ENCODE measurements at places on chromosomes 4 and X.

DNA sequence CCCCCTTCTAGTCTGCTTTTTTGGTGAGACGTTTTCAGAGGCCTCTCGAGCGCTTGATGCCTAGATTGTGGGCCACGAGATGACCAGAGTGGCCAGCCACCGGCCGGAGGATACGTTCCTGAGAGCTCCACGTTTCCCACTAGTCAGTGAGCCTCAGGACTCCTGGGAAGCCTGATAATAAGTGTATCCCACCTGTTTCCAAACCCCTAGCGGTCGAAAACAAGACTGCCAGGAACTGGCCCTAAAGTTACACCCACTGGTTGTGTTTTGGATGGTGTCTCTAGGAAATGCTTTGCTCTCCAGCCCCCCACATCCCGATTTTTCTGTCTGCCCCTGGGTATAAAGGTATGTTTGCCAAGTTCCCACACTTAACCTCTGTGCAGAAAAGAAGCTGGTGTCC is 4.6 kb upstream of the RS1 start:
- no peak for DNase-seq

DNA sequence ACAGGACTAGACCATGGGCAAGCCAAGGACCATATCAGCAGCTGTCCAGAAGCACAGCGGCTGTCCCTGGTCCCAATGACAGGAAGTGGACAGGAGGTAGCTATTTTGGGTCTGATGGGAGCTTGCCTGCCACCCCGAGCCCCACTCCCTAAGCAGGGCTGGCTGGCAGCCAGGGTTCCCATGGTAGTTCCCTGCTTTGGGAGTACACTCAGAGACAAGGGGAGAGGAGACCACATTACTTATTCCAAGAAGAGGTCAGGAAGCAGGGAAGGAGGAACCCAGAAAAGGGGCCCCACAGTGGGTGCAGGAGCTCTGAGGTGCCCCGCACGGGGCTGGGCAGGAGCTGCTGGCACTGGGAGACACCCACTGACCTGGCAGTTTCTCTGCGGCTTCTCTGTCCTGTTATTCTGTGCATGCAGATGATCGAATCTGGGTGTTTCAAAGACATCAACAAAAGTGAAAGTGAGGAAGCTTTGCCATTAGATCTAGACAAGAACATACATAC is 36.3 kb downstream of the HTT-AS start:
- DNase-seq, result no peak

- DNase-seq, result no peak
These were observed 306.8 kb upstream of the FAM241A start for GRCh38 chr4:111838406-111838930.

DNA sequence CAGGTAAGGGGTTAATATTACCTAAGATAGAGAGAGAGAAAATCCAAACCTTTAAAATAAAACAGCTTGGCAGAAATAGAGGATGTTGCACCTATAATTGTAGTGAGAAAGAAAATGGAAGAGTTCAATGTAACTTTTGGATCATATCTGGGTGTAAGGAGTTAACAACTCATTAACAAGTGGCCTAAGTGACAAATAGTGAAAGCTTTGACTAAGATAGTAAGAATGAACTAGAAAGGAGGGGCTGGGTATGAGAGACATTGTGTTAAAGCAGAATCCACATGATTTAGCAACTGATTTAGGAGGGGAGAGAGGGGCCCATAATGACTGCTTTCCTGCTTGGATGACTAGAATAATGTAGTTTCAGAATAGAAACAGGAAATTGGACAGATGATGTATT is 761.0 kb downstream of the IL1RAPL1 start:
- no peak for DNase-seq

- DNase-seq, result no peak
These were observed 9.0 kb upstream of the INTU start for GRCh38 chr4:127623797-127624083.

DNA sequence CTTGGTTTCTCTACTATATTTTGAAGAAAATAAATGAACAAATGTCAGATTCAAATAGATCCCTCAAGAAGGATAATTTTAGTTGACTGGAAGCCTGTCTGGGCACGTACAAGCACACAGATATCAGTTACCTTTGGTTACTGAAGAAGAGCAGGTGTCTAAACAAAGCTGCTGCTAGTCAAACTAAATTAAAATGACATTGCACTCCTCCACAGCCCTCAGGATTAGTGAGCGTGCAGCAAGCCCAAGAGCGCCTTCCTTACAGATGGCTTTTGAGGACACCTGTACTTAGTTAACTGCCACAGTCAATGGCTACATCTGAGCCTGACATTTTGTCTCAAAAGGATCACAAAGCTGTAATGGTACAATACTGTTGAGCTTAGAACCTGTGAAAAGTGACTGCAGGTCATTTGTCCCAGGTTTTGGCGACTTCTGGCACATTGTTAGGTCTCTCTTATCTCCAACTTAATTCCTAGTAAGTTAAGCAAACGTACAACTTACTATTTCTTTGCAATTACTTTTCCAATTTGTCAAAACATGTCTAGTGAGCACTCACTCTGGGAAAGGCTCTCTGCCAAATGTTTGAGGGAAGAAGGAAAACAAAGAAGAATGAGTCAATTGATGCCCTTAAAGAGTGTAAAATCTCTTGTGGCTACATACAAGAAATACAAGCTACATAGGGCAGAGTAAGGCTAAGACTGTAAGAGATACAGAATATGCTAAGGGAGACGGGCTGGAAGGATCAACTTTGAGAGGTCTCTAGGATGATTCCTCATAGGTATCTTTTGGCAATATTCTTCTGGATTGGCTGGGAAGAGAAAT is 25.6 kb upstream of the DAPP1 start:
- DNase-seq, result no peak

GRCh38 chrX:151624677-151625076 is 61.2 kb downstream of the PASD1 start:
- DNase-seq, result no peak

GRCh38 chr4:142408003-142408441 is 438.1 kb downstream of the INPP4B start:
- no peak for DNase-seq

DNA sequence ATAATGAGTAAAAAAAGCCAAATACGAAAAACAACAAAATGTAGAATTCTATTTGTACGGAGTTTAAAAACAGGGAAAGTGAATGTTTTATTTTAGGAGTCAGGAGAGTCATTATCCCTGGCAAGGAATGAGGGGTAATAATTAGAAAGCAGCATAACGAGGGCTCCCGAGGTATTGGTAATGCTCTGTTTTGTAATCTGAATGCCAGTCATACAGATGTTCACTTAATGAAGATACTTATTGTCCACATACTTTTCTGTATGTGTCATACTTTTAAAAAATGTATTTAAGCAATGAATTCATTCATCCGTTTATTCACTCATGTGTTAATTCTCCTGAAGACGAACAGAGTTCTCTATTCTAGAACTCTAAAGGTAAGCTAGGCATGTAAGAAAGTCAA is 87.8 kb upstream of the BMP2K start:
- DNase-seq, result no peak

- no peak for DNase-seq
These were observed 1911.4 kb downstream of the STIM2 start for GRCh38 chr4:28772066-28772465.

DNA sequence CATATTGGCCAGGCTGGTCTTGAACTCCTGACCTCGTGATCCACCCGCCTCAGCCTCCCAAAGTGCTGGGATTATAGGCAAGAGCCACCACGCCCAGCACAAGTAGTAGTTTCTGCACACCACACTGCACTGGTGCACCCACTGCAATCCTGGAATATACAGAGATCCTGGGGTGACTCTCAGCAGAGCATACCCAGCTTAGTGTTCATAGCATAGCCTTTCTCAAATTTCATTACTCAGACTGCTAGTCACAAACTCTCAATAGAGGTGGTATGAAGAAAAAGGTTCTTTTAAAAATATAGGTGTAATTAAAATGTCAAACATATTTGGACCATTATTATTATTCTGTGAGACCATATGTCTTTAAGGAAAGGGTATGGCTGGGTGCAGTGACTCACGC is 6.2 kb upstream of the ARHGAP10 start:
- DNase-seq, result no peak

DNA sequence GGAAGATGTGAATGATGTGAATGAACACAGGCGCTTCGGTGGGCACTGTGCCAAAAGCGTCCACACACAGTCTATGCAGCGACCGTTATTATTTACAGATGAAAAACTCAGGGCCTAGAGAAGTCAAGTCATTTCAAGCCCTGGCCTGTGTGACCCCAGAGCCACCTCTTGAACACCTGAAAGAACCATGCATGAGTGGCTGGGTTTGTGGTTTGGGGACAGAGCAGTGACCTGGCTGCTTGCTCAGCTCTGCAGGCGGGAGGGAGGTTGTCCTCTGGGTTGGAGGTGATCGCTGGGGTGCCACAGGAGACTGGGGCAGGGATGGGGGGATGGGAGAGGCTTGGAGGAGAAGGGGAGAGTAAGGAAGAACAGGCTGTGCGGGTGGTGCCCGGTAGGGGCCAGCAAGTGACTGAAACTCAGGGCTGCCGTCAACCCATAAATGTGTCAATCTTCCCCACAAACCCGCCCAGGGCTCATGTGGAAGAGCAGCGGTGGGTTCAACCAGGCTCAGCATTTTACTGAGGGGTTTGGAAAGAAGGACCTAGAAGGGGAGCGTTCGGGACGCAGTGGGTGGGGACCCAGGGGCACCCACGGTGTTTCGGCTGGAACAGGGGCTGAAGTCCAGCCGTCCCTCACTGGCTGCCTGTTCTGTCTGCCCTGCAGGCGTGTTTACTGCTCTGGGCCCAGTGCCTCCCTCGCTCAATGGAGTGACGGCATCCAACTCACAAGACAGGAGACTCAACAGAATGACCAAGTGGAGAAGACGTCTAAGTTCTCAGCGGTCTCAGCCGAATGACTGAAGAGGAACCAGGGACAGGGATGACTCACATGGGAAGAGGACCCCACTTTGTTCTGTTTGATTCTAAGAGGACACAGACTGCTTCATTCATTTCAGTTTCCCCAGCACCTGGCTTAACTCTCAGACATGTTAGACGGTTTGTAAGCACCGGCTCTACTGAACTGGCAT is 167.8 kb downstream of the AFAP1 start:
- no peak for DNase-seq

- DNase-seq, result no peak
These were observed 12.9 kb downstream of the PCDH18 start for GRCh38 chr4:137519406-137519805.

- DNase-seq, result no peak
These were observed 81.1 kb upstream of the AADAT start for GRCh38 chr4:170170861-170171260.

GRCh38 chr4:186819342-186820086 is 95.9 kb upstream of the FAT1 start:
- no peak for DNase-seq

DNA sequence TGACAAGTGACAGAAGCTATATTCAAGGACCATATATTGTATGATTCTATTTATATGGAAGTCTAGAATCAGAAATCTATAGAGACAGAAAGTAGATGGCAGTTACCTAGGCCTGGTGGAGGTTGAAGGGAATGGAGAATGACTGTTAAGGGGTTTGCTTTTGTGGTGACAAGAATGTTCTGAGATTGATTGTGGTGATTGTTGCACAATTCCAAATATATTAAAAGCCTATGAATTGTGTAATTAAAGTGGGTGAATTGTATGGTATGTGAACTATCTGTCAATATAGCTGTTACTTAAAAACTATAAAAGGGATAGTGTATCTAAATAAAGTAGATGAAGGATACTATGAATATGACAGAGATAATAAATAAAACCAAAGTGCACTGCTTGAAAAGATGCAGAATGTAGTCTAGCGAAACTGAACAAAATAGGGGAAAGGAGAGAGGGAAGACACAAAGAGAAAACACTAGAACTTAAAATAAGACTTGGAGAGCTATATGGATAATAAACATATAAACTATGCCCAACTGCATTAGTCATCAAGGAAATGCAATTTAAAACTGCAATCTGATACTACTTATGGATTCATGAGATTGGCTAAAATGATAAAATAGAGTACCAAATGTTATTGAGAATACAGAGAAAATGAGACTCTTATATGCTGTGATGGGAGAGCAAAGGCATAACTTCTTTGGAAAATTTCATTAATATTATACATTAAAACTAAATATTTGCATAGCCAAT is 82.1 kb upstream of the BANK1 start:
- no peak for DNase-seq

GRCh38 chr4:164614329-164614728 is 139.6 kb upstream of the SMIM31 start:
- no peak for DNase-seq

DNA sequence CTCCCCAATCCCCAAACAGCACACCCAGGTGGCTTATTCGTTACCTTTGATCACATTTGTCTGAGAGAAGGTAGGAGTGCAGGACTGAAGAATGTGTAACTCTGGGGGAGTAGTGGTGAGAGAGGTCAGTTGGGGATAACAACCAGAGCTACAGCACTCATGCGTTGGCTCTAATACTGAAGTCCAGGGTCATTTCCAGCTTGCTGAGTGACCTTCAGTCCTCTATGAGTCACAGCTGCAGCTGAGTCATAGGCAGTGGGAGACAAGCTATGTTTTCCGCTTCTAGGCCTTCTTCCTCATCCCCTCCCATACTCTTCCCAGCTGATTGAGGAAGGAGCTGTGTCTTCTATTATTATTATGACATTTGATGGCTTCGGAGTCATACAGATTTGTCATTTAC is 31.6 kb upstream of the CT47C1 start:
- no peak for DNase-seq

DNA sequence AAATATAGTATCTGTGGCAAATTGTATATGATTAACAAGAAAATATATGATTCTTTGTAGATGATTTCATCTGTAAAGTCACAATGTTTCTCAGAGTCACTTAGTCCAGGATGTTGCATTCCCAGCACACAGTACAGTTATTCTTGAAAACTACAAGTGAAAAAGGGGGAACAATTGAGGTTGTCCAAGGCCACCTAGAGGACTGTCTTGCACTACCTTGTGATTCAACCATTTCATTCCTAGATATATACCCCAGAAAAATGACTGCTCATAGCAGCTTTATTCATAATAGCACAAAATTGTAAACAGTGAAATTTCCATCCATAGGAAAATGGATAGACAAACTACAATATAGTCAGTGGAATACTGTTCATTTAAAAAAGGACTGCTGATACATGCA is 16.0 kb downstream of the C4orf33 start:
- no peak for DNase-seq

DNA sequence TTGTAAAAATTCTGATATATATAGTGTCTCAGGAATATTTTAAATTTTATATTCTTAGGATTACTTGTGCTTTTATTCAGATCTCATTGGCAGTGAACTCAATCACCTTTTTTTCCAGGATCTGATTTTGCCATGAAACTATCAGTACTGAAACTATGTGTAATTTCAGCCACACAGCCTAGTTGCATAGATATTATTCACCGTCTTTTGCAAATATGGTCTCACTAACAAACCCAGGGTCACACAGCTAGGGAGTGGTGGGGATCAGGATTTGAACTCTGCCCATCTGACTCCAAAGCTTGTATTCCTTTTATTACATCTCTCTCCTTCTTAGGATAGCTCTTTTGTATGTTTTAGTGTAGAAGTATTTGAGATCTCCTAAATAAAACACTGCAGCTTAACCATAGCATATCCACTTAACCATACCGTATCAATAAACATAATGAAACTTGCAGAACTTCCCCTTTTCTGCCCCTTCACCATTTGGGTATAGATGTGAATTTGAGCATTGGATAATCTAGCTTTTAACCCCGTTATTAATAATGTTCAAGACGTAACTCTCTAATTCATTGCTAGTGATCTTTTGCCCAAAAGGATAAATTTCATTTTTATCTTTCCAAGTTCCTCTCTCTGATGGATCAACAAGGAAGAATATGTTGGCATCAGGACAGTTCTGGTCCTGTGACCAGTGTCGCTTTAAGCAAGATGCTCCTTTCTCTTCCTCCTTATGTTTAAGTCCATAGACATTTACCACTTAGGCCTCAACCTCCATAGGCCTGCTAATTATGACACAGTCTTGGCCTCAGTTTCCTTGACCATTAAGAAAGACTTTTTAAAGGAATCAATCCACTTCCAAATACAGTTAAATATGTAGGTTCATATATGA is 74.6 kb downstream of the RAPGEF2 start:
- no peak for DNase-seq

All from stimulated activated CD8-positive, alpha-beta memory T cell treated with anti-CD3 and anti-CD28 coated beads, Interleukin-15, amount 100 ng/mL, for 4 hours (primary cell).